ENCODE measurements at places on chromosomes 11 and 22.

GRCh38 chr11:118705111-118705741 is 25.8 kb upstream of the TREH start:
- H3K4me3 ChIP-seq, result no peak overlapping the region
- no peak for DNase-seq
- peak overlapping the region; percentile 0 for H3K27ac ChIP-seq
- peaks cover 7% of the 10 kb centered on the region for H3K27me3 ChIP-seq
- peaks cover 3% of the 10 kb centered on the region for H3K36me3 ChIP-seq
- peaks cover 12% of the 10 kb centered on the region for H3K4me1 ChIP-seq

- H3K4me3 ChIP-seq, result no peak overlapping the region
- DNase-seq, result no peak
- H3K4me1 ChIP-seq, result no peaks in the 10 kb centered on the region
- peaks cover 28% of the 10 kb centered on the region for H3K27me3 ChIP-seq
- no peaks in the 10 kb centered on the region for H3K36me3 ChIP-seq
Measured at GRCh38 chr11:44750551-44751465, 24.0 kb downstream of the TSPAN18 start.

DNA sequence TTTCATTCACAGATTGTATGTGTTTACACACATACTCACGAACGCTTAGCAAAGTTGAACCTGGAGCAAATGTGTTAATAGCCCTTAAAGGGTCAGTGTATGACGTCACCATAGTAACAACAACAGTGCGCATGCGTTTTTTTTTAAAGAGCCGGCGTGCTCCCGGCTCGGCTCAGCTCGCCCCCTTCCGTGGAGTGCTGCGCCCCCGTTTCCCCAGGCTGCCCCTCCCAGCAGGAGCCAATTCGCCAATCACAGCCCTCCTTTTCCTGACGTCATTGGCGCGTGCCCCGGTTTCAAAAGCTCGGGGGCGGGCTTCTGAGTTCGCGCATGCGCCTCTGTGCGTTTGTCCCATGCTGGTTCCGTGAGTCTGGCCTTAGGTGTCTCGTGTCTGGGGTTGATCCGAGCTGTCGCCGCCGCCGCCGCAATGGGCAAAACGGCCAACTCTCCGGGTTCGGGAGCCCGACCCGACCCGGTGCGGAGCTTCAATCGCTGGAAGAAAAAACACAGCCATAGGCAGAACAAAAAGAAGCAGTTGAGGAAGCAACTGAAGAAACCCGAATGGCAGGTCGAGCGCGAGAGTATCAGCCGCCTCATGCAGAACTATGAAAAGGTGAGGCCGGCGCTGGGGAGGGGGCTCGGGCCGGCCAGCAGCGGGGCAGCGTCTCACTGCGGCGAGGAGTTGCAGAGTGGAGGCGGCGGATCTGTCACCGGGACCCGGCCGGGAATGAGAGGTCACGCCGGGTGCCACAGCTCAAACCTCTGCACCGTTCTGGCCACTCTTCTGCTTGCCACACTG is at the start of gene DDX10:
DDX10 (plus strand) TSS at position 340 of the 796 bp plus-strand sequence; CDS start at position 425, 85 bp downstream.
- peaks cover 16% of the 10 kb centered on the region for H3K36me3 ChIP-seq
- DNase-seq, result peak; percentile 97
- H3K4me1 ChIP-seq, result peaks cover 46% of the 10 kb centered on the region
- H3K27me3 ChIP-seq, result peaks cover 7% of the 10 kb centered on the region

DNA sequence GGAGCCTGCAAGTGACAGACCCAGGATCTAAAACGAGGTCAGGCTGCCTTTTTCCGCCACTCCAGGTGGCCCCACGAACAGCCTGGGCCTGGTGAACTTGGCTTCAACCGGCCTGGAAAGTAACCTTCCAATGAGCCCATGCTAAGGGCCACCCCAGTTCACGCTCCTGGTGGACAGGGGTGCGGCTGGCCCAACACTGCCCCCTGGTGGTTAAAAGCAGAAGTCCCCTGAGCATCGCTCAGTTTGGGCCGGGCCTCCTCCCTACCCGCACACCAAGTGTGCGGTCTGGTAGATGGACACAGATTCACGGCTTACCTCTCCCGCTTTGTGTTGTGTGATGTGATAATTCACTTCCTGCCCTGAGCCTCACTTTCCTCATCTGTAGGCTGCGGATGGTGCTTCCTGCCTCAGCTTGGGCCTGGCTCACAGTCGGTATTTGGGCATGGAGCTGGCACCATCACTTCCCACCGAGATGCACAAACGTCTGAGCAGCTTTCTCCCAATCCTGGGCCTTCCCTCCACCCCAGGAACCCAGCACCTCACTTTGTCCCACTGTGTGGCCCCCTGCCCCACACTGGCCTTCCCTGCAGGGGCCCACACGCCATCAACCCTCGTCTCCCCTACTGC is 13.7 kb upstream of the SEC14L3 start:
- H3K4me1 ChIP-seq, result peaks cover 8% of the 10 kb centered on the region
- H3K36me3 ChIP-seq, result no peaks in the 10 kb centered on the region
- H3K27me3 ChIP-seq, result peaks cover 14% of the 10 kb centered on the region
- DNase-seq, result peak; percentile 60

DNA sequence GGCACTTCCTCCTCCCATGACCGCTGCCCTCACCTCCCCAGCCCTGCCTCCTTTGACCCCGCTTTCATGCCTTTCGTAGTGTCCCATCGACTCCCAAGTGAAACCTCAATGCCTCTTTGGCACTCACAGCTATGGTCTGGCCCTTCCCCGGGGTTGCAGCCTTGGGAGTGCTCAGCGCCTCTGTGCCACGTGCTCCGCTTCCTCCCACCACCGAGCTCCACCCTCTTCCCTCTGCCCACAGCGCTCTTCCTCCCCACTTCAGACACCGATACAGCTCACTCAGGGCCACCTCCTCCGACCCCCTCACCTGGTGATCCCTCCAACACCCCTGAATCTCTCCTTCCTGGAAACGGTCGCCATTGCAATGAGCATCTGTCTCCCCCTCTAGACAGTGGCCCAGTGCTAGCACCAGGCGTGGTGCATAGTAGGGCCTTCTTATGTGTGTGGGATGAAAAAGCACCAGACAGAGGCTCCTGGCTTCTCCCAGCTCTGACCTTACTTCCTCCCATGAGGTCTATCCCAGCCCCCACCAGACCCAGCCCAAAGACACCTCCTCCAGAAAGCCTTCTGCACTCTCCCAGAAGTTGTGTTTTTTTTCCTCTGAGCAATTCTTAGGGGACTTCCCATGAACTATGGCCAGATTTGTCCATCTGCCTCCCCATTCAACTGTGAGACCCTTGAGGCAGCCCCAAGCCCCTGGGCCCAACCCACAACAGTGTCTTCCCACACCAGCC is 16.4 kb upstream of the SCGB1A1 start:
- peak overlapping the region; percentile 10 for H3K4me3 ChIP-seq
- no peaks in the 10 kb centered on the region for H3K36me3 ChIP-seq
- no peak for DNase-seq
- peaks cover 13% of the 10 kb centered on the region for H3K4me1 ChIP-seq
- H3K27me3 ChIP-seq, result peaks cover 15% of the 10 kb centered on the region
- peak overlapping the region; percentile 68 for H3K27ac ChIP-seq

GRCh38 chr11:2298131-2298794 is 3.5 kb downstream of the C11orf21 start:
- H3K27ac ChIP-seq, result peak overlapping the region; percentile 67
- peaks cover 33% of the 10 kb centered on the region for H3K4me1 ChIP-seq
- no peak overlapping the region for H3K4me3 ChIP-seq
- DNase-seq, result no peak
- peaks cover 3% of the 10 kb centered on the region for H3K36me3 ChIP-seq
- H3K27me3 ChIP-seq, result no peaks in the 10 kb centered on the region

- DNase-seq, result no peak
- peaks cover 47% of the 10 kb centered on the region for H3K36me3 ChIP-seq
- H3K4me3 ChIP-seq, result peak overlapping the region; percentile 85
- no peaks in the 10 kb centered on the region for H3K27me3 ChIP-seq
- H3K27ac ChIP-seq, result peak overlapping the region; percentile 90
- H3K4me1 ChIP-seq, result peaks cover 43% of the 10 kb centered on the region
Measured at GRCh38 chr11:3838504-3838903, 2.3 kb downstream of the RHOG start.

- H3K36me3 ChIP-seq, result peaks cover 32% of the 10 kb centered on the region
- H3K27me3 ChIP-seq, result no peaks in the 10 kb centered on the region
- H3K4me3 ChIP-seq, result peak within 1 kb of the TSS; percentile 96
- peaks cover 54% of the 10 kb centered on the region for H3K4me1 ChIP-seq
Measured at GRCh38 chr11:2400069-2400761, at the start of gene TSSC4. TSSC4 (plus strand) TSS chr11:2400750; CDS start chr11:2402634, 1,884 bp downstream.

DNA sequence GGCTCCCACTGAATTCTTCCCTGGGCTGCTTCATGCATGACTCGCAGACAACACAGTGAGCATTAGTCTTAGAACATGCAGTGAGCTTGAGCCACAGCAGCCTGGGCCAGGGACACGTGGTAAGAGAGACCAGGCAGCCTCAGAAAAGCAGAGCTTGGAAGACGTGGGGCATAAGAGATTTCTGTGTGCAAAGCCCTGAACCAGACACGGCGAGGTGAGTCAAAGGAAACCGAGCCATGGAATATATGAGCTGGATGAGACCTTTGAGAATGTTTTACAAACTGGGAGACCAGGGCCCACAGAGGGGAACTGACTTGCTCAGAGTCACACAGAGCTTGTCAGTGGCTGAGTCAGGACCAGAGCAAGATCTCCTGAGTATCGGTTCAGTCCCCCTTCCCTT is 8.5 kb upstream of the FXYD6 start:
- H3K27me3 ChIP-seq, result peaks cover 40% of the 10 kb centered on the region
- DNase-seq, result no peak
- no peak overlapping the region for H3K27ac ChIP-seq
- H3K4me1 ChIP-seq, result no peaks in the 10 kb centered on the region
- no peaks in the 10 kb centered on the region for H3K36me3 ChIP-seq

DNA sequence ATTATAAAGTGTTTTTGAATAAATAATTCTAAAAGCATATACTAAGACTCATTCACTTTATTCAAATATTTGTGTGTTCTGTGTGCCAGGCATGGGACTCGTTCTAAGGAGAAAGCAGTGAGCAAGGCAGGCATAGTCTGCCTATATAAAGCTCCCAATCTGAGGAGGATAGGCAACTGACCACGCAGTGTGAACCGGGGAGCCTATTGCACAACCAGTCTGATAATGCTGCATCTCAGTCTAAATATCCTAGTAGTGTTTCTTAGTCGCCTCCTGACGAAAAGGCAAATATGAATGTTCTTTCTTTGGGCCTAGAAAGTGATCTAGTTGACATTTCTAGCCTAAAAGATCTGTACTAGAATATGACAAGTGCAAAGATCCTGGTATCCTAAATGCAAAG is 98.3 kb downstream of the C11orf65 start:
- no peak for DNase-seq
- peaks cover 32% of the 10 kb centered on the region for H3K36me3 ChIP-seq
- no peak overlapping the region for H3K27ac ChIP-seq
- no peaks in the 10 kb centered on the region for H3K27me3 ChIP-seq
- no peaks in the 10 kb centered on the region for H3K4me1 ChIP-seq

DNA sequence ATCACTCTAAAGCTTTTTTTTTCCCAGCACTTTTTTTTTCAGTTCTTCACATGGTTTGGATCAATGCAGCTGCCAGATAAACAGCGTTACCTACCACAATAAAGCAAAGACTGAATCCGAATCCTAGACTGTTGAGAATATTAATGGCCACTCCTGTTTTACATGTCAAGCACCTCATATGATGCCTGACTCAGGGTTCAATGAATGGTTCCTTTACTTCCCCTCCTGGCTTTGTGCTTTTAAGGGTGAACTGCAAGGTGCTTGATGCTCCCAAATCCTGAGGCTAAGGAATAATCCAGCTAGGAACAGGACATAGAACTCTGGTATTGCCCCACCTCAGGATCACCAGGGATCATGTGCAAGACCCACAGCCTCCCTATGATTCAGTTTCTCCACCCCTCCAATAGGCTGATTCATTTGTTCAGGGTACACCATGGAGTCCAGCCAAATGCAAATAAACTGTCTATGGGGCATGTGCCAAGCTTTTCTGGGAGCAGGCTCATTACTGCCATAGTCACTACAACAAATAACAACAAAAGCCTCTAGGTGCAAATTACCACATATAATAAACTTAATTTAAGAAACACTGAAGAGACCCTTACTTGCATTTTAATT is 104.3 kb downstream of the GAB2 start:
- DNase-seq, result no peak
- peaks cover 5% of the 10 kb centered on the region for H3K36me3 ChIP-seq
- H3K27me3 ChIP-seq, result no peaks in the 10 kb centered on the region
- H3K4me3 ChIP-seq, result peak overlapping the region; percentile 17
- peaks cover 70% of the 10 kb centered on the region for H3K4me1 ChIP-seq

GRCh38 chr22:50567721-50568252 is 5.1 kb upstream of the SYCE3 start:
- no peak for DNase-seq
- H3K27ac ChIP-seq, result no peak overlapping the region
- peaks cover 35% of the 10 kb centered on the region for H3K36me3 ChIP-seq
- no peaks in the 10 kb centered on the region for H3K27me3 ChIP-seq
- H3K4me1 ChIP-seq, result peaks cover 10% of the 10 kb centered on the region

- H3K4me3 ChIP-seq, result no peak overlapping the region
- no peaks in the 10 kb centered on the region for H3K27me3 ChIP-seq
- no peak overlapping the region for H3K27ac ChIP-seq
Measured at GRCh38 chr11:16326679-16327297, 29.6 kb downstream of the SOX6 start.

GRCh38 chr11:27350511-27350910 is 12.5 kb downstream of the CCDC34 start:
- no peaks in the 10 kb centered on the region for H3K27me3 ChIP-seq
- H3K4me3 ChIP-seq, result no peak overlapping the region
- no peak overlapping the region for H3K27ac ChIP-seq
- no peak for DNase-seq

- peaks cover 75% of the 10 kb centered on the region for H3K4me1 ChIP-seq
- peak overlapping the region; percentile 42 for H3K27ac ChIP-seq
- DNase-seq, result no peak
- no peaks in the 10 kb centered on the region for H3K27me3 ChIP-seq
Measured at GRCh38 chr22:22371031-22371541, 126.5 kb downstream of the VPREB1 start.

GRCh38 chr11:61580271-61580888 is 496 bp downstream of the SYT7 start:
- H3K36me3 ChIP-seq, result no peaks in the 10 kb centered on the region
- DNase-seq, result no peak
- H3K4me1 ChIP-seq, result peaks cover 14% of the 10 kb centered on the region
- H3K27me3 ChIP-seq, result peaks cover 69% of the 10 kb centered on the region
- no peak overlapping the region for H3K27ac ChIP-seq

DNA sequence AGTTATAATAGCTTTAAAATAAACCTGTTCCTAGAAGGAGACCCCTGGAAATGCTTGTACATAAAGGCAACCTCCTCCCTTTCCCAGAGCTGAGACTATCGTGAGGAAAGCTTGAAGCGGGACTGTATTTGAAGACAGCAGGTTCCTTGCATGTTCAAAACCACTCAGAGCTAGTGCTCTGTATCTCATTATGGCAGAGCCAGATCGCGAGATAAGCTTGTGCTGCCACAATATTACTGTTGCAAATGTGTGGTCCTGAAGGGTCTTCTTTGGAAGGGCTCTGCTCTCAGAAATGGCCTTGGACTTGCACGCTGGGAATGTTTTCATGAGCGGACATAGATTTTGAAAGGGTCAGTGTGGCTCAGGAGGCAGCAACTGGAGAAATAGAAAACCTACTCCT is 168.2 kb downstream of the KIRREL3 start:
- no peak for DNase-seq
- H3K27ac ChIP-seq, result no peak overlapping the region
- H3K4me1 ChIP-seq, result no peaks in the 10 kb centered on the region
- no peak overlapping the region for H3K4me3 ChIP-seq
- H3K36me3 ChIP-seq, result no peaks in the 10 kb centered on the region

GRCh38 chr11:6431861-6432260 is 8.9 kb downstream of the HPX start:
- H3K27me3 ChIP-seq, result no peaks in the 10 kb centered on the region
- peaks cover 9% of the 10 kb centered on the region for H3K4me1 ChIP-seq
- no peaks in the 10 kb centered on the region for H3K36me3 ChIP-seq
- H3K4me3 ChIP-seq, result no peak overlapping the region
- DNase-seq, result no peak
- no peak overlapping the region for H3K27ac ChIP-seq

GRCh38 chr22:30272781-30273601 is 6.3 kb upstream of the OSM start:
- peaks cover 18% of the 10 kb centered on the region for H3K27me3 ChIP-seq
- DNase-seq, result no peak
- peaks cover 9% of the 10 kb centered on the region for H3K36me3 ChIP-seq
- H3K27ac ChIP-seq, result no peak overlapping the region
- peaks cover 23% of the 10 kb centered on the region for H3K4me1 ChIP-seq

All from stimulated activated naive B cell treated with anti-CD40 and anti-IgM and Interleukin-4, amounts not matched to agents 10 μg/mL and 1 μg/mL and 100 μg/mL, for 72 hours (primary cell).